Umbilical cord (tissue), 2 donors: ENCODE measurements at places on chromosomes 2 and 18.

GRCh38 chr2:216594081-216594480 lies 39.1 kb upstream of the IGFBP2 start:
- DNase-seq: no peak

DNA sequence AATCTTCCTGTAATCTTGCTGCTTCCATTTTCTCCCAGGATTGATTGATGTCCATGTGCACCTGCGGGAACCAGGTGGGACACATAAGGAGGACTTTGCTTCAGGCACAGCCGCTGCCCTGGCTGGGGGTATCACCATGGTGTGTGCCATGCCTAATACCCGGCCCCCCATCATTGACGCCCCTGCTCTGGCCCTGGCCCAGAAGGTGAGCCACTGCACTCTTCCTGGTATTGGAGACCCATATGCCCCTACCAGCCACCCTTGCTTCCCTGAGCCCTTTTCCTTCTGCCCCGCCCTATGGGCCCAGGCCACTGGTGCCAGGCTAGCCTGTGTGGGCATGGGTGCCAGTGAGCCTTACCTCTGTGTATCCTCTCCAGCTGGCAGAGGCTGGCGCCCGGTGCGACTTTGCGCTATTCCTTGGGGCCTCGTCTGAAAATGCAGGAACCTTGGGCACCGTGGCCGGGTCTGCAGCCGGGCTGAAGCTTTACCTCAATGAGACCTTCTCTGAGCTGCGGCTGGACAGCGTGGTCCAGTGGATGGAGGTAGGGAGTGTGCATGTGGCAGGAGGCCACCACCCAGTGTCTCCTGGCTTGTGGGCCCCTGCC lies 20.3 kb downstream of the CAD start:
- DNase-seq: no peak

GRCh38 chr2:123715467-123715982 lies 309.6 kb upstream of the CNTNAP5 start:
- DNase-seq: no peak

DNA sequence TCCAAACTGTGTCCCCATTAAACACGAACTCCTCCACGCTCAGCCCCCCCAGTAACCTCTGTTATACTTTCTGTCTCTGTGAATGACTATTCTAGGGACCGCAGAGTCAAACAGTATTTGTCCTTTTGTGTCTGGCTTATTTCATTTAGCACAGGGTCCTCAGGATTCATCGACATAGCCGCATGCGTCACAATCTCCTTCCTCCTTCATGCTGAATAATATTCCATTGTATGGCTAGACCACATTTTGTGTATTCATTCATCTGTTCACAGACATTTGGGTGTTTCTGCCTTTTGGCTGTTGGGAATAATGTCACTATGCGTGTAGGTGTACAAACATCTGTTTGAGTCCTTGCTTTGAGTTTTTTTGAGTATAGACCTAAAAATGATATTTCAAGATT lies 80.9 kb downstream of the SH3RF3 start:
- DNase-seq: no peak

GRCh38 chr2:149389506-149390167 lies 59.2 kb downstream of the LYPD6 start:
- DNase-seq: no peak

- no peak for DNase-seq
These were observed 10.2 kb upstream of the CCDC74B start for GRCh38 chr2:130154773-130155765.

- DNase-seq: no peak
These were observed 11.5 kb downstream of the ASAP2 start for GRCh38 chr2:9217838-9218770.

- DNase-seq: no peak
These were observed 22.8 kb downstream of the TTLL4 start for GRCh38 chr2:218733171-218734021.

DNA sequence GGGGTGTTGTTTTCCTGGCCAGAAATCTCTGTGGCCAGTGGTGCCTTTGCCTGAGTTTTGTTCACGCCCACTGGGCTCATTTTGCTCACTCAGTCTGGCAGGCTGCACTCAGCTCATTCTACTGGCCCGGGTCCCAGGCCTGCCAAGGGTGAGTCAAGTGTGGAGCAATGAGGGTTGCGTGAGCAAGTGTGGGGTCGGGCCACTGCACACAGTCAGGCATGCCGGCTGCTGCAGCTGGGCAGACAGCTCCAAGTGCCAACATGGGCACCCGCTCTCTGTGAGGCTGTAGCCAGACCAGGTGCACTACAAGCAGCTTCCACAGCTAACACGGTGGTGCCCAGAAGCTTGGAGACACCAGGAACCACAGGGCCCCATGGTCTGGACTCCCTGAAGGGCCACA lies 801.1 kb upstream of the RAB6C start:
- no peak for DNase-seq

GRCh38 chr18:42719221-42719620 lies 396.3 kb downstream of the RIT2 start:
- no peak for DNase-seq

- peak; percentile 87 for DNase-seq
These were observed 29.5 kb downstream of the RMC1 start for GRCh38 chr18:23532848-23533247.

- DNase-seq: no peak
These were observed 164.1 kb upstream of the FOSL2 start for GRCh38 chr2:28228434-28228995.

DNA sequence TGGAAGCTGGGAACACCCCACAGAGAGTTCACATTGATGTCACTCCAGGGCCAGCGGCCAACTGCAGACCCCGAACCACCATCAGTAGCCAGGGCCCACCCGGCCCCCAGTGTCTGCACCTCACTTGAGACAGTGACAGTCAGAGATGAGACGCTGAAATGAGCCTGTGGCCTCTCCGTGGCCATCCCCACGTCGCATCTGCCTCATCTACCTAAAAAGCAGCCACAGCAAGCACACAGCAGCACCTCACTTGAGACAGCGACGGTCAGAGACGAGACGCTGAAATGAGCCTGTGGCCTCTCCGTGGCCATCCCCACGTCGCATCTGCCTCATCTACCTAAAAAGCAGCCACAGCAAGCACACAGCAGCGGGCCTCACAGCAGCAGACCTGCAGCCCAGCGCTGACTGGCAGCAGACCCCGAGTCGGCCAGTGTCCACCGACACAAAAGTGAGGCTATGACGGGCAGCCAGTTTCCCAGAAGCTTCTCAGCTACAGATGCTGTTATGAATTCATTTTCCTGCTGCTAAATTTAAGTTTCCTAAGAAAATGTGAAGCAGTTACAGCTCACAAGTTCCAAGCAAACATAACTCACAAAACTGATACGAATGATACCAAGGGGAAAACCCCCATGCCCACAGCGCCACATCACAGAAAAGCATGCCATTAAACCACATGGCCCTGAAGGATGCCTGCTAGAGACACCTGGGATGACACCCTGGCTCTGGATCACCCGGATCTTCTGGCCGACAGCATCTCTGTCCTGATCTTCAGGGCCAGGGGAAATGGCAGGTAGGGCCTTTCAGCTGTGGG lies 27.7 kb downstream of the SNORC start:
- DNase-seq: no peak

DNA sequence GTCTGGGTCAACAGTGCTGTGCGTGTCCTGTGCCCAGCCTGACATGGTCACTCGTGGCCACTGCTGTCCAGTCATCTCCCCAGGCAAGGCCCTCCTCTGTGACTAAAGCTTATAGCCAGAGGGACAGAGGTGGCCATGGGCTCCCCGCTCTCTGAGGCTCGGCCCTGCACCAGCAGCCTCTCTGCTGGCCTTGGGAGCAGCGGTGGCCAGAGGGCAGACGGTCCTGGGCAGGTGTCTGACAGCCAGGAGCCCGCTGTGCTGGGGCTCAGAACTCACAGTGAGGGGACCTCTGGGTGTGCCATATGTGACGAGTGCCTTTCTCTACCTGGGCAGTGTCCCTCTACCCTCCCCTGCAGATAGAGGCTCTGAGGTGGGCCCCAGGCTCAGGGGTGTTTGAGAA lies 98.7 kb downstream of the FAM210A start:
- no peak for DNase-seq

- DNase-seq: no peak
These were observed 17.7 kb upstream of the ATG16L1 start for GRCh38 chr2:233233618-233234230.

DNA sequence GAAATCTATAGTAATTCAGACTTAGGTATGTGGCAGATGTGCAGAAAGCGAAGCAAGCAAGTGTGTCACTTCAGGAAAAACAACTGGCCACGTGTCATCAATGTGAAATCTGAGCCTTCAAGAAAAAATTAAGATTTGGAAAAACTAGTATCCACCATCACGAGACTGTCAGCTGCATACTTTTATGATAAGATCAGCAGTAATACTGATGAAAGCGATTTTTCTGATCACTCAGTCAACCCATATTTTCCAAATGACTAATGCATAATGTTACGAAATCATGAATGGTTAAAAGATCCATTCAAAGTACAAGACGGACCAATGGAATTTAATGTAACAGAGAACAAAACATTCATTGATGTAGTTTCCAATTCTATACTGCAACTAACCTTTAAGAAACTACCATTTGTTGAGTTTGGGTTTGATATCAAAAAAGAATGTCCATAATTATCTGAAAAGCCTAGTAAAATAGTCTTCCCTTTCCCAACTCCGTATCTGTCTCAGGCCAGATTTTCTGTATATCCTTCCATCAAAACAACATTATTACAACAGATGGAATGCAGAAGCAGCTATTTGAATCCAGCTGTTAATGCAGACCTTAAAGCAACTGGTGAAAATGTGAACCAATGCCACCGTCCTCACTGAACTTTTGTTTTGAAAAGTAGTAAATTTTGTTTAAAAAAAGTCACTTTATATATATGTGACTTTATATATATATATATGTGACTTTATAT lies 17.0 kb upstream of the BCL2 start:
- DNase-seq: peak; percentile 50

DNA sequence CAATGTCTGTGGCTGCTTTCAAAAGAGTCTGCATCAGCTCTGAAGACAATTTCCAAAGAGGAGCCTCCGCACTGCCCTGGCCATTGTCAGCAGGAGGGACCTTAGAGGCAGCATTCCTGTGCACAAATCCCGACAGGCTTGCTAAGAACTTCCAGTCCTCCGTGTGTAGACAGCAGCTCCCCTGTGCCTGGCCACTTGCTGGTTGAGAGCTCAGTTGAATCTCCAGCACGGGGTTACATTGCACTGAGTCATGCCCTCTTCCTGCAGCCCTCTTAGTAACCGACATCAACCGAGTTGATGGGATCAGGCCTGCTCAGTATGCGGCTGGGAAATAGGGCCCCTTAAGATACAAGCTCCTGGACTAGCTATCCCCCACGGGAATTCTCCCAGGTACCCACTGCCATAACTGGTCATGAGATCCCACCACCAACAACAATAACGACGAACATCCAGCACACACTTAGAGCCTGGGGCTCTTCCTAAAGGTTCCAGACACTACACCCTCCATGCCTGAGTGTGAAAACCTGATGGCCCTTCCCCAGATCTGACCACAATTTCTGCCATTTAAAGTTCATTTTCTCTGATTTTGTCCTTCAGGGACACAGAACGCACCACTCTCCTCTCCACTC lies 12.0 kb downstream of the ATP6V1B1 start:
- DNase-seq: no peak

- DNase-seq: no peak
These were observed 1.8 kb downstream of the TGFBRAP1 start for GRCh38 chr2:105327690-105328089.

DNA sequence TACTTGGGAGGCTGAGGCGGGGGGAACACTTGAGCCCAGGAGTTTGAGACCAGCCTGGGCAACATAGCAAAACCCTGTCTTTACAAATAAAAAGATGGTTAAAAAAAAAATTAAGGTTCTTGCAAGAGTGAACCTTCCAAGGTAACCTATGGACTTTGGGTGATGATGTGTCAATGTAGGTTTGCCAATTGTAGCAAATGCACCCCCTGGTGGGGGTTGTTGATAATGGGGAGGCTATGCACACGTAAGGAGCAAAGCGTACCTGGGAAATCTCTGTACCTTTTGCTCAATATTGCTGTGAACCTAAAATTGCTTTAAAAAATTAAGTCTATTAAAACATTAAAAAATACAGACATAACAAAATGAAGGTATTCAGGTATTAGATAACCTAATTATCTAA lies 70.4 kb downstream of the CWC22 start:
- no peak for DNase-seq

DNA sequence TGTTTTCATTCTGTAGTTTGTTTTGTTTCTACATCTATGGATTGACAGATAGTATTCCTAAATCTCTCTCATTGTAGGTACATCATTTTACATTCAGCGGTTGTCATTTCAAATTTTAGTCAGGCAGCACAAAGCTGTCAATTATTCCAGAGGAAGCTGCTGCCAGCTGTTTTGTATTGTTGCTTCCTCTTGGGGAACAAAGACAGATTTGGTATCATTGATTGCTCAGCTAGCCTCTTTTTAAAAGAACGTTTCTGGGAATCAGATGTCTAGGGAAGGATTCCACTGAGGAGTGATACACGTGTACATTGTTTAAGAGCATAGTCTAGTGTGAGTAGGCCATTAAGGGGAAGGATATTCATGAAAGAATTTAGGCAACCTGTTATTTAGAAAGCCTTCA lies 145.8 kb downstream of the AGPS start:
- no peak for DNase-seq

DNA sequence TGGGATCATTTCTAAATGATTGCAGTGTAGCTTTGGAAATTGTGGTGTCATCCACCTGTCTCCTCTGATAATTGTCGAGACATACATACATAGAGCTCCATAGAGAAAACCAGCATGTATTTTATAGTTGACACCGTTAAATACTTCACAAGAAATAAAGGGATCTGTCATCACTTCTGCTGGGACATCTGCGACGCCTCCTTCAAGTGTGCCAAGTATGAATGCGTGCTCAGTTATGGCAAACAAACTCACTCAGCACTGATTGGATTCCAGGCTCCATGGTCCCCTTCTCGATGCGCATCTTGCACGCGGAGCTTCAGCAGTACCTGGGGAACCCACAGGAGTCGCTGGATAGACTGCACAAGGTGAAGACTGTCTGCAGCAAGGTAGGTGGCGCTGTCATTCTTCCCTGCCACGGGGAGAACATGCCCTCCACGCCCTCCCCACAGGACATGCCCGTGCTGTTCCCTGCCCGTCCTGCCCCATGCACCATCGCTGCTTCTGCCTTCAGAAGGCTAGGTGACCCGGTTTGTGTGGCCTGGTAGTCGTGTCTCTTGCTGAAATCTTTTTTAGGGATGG lies 64.1 kb downstream of the TRAPPC12 start:
- DNase-seq: no peak

DNA sequence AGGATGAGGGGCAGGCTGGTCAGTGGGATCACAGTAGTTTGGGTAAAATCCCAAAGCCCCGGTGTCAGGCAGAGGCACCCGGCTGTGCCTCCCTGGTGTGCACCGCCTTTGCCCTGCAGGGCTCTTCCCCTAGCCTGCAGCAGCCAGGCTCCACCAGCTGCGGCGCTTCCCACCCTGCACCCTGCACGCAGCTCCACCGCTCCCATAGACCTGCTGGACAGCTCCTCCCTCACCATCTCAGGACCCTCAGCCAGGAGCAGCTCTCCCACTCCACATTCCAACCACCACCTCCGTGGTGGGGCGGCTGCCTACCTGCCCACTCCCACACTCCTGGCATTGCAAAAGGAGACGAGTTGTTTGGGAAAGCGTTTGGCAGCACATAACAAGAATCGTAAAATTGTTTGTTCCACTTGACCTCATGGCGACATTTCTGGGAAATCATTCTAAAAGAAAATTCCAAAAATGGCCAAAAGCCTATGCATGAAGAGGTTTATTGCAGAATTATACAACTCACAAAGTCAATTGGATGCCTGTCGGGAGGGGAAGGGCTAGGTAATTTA lies 287.4 kb upstream of the HDAC4 start:
- no peak for DNase-seq
